ENCODE measurements at places on chromosomes 4 and X.

DNA sequence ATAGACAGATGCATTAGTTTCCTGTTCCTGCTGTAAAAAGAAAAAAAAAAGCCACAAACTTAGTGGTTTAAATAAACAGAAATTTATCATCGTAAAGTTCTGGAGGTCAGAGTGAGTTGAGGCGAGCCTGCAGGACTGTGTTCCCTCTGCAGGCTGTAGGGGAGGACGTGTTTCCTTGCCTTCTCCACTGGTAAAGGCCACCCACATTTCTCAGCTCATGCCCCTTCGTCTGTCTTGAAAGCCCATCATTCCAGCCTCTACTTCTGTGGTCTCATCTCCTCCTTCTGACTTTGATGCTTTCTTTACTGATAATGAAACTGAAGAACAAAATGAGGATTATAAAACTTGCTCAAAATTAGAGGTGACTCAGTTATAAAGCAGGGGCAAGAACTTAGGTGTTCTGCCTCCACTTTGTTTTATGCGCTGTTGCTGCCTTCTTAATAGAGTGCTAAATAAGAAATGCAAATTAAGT is 143.0 kb downstream of the STIM2 start:
- no peak for DNase-seq

DNA sequence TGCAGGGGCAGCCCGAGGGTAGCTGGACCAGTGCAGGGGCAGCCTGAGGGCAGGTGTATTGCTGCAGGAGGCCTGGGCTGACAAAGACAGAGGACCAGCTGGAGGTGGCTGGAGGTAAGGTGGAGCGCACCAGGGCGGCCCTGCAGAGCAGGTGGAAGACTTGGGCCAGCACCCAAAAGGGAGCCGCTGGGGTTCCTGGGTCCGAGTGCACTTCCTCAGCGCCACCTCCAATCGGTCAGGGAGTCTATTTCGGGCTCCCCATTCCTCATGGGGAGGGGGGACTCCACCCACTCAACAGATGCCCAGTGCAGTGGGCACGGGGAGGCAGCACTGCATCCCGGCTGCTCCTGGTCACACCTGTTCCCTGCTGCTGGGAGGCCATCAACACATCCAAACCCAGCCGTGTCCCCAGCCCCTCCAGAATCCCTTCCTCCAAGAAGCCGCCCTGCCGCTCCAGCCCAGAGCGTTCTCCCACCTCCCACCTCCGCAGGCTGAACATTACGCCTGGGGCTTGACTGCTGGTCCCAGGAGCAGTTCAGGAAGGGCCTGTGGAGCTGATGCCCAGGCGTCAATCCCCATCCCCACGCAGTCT is 1.5 kb downstream of the LRPAP1 start:
- no peak for DNase-seq

DNA sequence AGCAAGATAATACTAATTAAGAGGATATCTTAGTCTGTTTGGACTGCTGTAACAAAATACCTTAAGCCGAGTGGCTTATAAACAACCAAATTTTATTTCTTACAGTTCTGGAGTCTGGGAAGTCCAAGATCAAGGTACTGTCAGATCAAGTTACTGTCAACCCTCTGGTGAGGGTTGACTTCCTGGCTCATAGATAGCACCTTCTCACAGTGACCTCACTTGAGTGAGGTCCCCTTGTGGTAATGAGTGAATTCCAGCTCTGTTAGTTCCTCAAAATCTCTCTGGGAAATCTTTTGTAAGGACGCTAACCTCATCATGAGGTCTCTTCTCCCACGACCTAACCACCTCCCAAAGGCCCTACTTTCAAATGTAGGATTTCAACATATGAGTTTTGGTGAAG is 36.9 kb upstream of the ADGRA3 start:
- DNase-seq, result no peak

GRCh38 chrX:2751291-2751690 is 549 bp upstream of the XG start:
- no peak for DNase-seq

DNA sequence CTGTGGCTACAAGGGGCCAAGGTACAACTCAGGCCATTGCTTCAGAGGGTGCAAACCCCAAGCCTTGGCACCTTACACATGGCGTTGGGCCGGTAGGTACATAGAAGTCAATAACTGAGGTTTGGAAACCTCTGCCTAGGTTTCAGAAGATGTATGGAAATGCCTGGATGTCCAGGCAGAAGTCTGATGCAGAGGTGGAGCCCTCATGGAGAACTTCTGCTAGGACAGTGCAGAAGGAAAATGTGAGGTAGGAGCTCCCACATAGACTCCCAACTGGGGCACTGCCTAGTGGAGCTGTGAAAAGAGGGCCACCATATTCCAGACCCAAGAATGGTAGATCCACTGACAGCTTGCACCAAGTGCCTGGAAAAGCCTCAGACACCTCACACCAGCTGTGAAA is 92.1 kb upstream of the SFRP2 start:
- DNase-seq, result no peak

DNA sequence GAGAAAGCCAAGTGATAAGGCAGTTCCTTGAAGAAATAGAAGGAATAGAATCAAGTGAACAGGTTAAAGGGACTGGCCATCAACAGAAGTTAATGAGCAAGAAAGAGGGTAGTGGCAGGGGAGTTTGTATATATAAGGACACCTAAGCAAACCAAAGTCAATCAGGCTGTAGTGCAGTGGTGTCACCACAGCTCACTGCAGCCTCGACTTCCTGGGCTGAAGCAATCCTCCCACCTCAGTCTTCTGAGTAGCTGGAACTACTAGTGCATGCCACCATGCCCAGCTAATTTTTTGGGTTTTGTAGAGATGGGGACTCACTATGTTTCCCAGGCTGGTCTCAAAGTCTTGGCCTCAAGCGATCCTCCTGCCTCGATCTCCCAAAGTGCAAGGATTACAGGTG is 15.9 kb downstream of the ACOT9 start:
- DNase-seq, result no peak

DNA sequence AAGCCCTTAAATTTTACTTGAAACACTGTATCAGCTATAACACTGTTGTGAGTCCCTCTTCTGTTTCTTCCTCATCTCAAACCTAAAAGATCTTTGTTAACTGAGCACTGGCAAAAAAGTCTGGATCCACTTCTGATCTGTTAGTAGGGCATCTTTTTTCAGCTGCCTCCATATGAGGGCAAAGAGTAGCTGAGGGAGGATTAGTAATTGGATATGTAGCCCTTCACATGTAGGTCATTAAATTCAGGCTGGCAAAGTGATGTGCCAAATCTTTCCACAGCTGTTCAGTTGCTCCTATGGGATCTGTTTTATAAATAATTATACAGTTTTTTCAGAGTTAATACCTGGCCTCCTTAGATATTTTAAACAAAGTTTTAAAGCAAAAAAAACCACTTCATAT is 1.1 kb upstream of the TRMT10A start:
- no peak for DNase-seq

DNA sequence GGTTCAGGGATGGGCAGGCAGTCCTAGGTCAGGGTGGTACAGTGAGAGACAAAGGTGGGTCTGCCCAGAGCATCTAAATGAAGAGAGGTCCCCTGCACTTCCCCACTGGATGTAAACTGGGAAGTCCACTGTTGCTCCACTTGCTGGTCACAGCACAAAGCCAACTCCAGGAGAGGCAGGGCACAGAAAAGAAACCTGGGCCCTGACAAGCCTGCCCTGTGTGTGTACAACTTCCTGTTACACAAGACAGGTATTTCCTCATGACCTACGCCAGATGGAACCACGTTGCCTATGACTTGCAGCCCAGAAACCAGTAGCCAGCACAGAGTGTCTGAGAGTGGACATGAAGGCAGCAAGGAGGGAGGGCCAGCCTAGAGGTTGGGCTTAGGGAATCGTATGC is 161.8 kb downstream of the SH3KBP1 start:
- DNase-seq, result no peak

- no peak for DNase-seq
Observed at GRCh38 chr4:132770776-132771175, 378.3 kb upstream of the PCDH10 start.

DNA sequence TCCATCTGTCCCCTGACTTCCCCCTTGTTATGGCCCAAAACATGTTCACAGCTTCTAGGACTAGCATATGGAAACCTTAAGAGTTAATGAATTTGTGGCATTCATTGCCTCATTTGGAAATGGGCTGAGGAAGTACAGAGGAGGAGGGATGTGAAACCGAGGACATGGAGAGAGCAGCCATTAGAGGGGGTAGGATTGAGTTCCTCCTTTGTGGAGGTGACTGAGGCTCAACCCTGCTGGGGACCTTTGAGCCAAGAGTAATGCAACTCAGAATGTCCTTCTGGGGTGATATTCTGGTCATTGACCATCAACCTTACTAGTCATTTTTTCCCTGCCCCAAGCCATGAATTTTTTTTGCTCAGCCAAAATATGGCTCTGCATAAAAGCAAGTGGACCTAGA is 109.4 kb downstream of the ZNF518B start:
- DNase-seq, result no peak

DNA sequence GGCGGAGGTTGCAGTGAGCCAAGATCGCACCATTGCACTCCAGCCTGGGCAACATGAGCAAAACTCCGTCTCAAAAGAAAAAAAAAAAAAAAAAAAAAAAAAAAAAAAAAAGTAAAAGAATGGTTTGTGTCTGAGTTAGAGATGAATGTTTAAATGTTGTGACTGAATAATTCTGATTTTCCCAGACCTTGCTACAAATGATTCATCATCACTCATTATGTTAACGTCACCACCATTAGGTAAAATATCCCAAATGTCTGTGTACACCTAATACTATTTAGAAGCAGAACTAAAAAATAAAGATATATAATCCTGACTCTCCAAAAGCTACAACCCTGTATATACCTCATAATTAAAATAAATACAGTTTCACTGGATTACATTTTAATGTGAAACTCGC is 70.8 kb downstream of the HHIP start:
- no peak for DNase-seq

- DNase-seq, result no peak
Observed at GRCh38 chrX:14235004-14235403, 205.3 kb upstream of the GEMIN8 start.

GRCh38 chr4:173530326-173531085 is 477 bp upstream of the HAND2 start:
- DNase-seq, result no peak

DNA sequence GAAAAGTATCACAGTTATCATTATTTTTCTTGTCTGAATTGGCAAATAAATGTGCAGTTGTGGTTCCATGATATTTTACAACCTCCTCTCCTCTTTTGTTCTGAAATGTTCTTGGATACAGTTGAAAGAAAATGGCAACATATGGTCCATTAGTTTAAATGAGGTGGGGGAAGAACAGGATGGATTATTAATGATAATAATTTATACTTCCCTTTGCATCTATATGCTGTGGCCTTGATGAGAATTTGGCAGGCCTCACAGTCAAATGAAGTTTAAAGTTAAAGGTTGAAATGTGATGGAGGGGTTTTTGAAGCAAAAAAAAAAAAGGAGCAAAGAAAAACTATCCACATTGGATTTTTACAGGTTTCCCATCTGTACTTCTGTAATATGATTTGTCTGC is 946.3 kb upstream of the INTU start:
- no peak for DNase-seq

GRCh38 chr4:155907556-155907955 is 4.1 kb downstream of the TDO2 start:
- no peak for DNase-seq

- no peak for DNase-seq
Observed at GRCh38 chrX:72021975-72022374, 109.7 kb downstream of the RTL5 start.

DNA sequence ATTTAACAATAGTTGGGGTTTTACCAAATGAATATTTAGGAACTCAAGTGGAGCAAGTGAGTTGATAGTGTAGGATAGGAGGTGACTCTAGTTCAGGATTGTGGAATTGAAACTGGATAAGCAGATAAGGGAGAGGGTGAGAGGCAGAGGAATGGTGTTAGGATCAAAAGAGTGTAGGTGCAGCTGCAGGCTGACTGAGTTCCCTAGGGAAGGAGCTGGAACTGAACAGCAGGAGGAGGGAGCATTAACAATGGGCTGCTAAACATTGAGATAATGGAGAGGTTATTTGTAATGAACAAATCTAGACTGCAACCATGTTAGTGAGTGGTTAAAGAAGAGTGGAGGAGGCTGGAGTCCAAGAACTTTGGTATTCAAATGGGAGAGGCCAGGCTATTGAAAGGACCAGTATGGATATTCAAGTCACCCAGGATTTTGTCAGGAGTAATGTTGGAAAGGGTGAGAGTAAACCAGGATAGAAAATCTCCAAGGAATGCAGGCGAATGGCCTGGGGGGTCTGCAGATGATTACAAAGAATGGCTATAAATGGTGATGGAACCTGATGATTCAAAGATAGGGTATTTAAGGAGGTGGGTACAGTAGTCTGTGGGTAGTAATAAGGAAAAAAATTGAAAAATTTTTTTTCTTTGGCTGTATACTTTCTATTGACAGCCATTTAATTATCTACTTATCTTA is 497.1 kb upstream of the TENM3 start:
- DNase-seq, result no peak

- DNase-seq, result no peak
Observed at GRCh38 chr4:4865705-4866123, 6.2 kb downstream of the MSX1 start.

GRCh38 chr4:59647500-59647899 is 1552.6 kb upstream of the ADGRL3 start:
- DNase-seq, result no peak

DNA sequence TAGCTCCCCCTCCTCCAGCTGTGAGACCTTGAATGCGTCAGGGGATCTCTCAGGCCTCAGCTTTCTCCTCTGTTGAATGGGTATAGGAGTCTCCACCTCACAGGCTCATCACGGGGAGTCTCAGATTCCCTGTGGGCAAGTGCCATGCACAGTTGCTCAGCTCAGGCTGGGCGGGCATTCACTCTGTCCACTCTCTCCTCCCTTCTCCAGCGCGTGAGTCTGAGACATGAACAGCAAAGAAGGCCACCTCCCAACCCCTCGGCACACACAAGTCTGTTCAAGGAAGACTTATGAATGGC is 60.0 kb downstream of the HTRA3 start:
- DNase-seq, result no peak

- DNase-seq, result no peak
Observed at GRCh38 chr4:16714191-16714590, 184.3 kb downstream of the LDB2 start.

- DNase-seq, result no peak
Observed at GRCh38 chr4:41799126-41799525, 50.6 kb upstream of the PHOX2B start.

- DNase-seq, result no peak
Observed at GRCh38 chrX:80266979-80267378, 153.3 kb upstream of the TENT5D start.

DNA sequence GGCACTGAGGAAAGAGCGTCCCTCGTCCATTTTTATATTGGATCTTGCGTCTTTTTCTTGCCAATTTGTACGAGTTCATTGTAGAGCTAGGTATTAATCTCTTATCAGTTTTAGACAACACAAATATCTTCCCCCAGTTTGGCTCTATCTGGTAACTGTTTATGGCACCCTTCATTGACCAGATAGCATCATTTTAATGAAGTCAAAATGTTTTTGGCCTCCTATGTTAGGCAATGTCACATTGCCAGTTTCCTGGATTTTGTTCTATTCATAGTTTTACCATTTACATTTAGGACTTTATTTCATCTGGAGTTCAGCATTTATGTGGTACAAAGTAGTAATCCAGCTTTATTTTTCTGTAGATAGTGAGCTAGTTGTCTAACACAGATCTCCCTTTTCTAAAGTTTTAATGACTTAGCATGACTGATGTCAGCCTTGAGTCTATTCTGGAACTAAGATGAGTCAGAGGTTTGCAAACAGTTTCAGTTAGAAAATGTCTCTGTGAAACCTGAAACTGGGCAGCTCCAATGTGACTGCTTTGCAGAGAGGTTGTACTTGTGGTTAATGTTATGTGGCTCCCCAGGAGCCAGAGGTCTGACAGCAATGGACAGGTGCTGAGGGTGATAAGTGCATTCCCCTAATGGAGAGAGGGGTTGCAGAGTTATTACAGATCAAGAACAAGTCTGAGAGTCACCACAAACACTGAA is 5.3 kb upstream of the STBD1 start:
- peak; percentile 40 for DNase-seq

Measured in astrocyte of the cerebellum (primary cell).